Activated CD8-positive, alpha-beta memory T cell treated with anti-CD3 and anti-CD28 coated beads for 1 hour (primary cell): ENCODE measurements at places on chromosomes 3 and 15.

- no peak for DNase-seq
Measured at GRCh38 chr3:107704477-107704876, 181.7 kb downstream of the BBX start.

DNA sequence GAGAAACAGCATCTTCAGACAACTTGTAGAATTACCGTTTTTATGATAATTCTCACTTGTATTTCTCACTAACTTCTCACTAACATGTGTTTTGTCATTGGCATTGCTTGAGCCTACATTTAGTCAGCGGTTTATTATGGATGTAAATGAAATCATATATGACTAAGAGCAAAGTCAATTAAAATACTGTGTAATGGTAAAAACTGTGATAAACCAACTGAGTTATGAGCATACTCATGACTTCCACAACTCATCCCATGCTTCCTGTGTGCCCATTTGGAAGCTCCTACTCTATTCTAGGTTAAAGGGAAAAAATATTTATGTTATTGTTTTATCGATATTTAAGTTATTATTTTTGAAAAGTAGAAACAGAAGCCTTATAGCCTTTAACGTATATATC, 12.8 kb downstream of the PXK start:
- no peak for DNase-seq

DNA sequence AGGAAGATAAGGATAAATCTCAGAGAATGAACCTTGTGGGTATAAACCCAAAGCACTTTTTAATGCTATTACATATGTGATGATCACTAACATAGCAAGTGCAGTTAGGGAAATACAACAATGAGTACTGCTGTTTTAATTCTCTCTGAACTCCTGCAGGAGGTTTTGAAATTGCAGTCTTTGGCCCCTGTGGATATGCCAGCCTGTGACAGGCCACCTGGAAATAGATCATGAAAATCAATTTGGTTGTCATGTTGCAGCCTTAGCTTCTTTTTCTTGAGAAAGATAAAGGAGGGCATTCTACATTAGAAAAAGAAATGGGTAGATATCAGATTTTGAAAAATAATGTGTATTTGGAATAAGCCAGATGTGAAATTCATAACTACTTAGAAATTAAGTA, 103.6 kb downstream of the RSRC1 start:
- no peak for DNase-seq

GRCh38 chr3:11580645-11581044, 63.1 kb downstream of the VGLL4 start:
- DNase-seq = no peak

DNA sequence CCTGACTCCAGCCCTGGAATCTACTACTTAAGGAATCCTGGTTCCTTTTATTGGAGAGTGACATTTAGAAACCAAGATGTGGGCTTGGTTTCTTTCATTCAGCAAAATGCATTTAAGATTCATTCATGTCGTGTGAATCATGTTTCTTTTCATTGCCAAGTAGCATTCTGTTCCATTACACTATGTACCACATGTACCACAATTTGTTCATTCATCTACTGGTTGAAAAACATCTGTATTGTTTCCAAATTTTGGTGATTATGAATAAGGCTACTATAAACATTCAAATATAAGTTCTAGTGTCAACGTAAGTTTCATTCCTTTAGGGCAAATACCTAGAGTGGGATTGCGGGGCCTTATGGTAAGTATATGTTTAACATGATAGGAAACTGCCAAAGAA, 264.2 kb downstream of the VPS13C start:
- no peak for DNase-seq

DNA sequence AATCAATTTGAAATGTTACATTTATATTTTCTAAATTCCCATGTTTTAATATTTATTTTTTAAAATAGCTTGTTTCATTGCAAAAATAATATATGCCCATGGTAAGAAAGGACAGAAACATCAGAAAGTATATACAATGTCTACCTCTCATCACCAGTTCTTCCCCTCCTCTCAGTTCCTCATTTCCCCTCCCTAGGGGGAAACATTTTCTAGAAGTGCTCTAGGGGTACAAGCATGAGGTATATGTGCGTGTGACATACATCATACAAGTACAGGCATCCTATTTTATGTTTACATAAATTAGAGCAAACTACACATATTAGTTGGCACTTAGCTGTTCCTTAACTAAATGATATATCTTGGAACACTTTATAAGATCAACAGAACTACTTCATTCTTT, 189.3 kb upstream of the VEPH1 start:
- no peak for DNase-seq

- no peak for DNase-seq
Measured at GRCh38 chr3:152865668-152866245, 30.8 kb downstream of the P2RY1 start.

GRCh38 chr3:132196113-132196512, 121.1 kb upstream of the ACP3 start:
- DNase-seq = no peak

DNA sequence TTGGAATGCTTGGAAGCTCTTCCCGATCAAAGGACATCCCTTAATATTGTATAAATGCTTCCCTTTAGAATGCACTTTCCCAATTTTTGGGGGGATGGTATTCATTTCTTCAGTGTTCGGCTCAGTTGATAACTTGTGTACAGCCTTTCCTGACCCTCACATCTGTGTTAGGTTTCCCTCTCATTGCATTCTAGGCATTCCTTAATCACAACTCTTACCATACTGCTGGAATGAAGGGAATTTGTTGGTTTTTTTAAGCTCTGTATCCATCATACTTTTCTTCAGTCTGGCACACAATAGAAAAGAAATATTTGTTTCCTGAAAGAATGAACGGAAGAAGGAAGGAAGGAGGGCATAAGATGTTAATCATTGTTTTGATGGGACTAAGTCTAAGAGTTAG, 119.5 kb downstream of the CHST2 start:
- DNase-seq = no peak

- no peak for DNase-seq
Measured at GRCh38 chr3:89946884-89947283, 839.5 kb downstream of the EPHA3 start.

DNA sequence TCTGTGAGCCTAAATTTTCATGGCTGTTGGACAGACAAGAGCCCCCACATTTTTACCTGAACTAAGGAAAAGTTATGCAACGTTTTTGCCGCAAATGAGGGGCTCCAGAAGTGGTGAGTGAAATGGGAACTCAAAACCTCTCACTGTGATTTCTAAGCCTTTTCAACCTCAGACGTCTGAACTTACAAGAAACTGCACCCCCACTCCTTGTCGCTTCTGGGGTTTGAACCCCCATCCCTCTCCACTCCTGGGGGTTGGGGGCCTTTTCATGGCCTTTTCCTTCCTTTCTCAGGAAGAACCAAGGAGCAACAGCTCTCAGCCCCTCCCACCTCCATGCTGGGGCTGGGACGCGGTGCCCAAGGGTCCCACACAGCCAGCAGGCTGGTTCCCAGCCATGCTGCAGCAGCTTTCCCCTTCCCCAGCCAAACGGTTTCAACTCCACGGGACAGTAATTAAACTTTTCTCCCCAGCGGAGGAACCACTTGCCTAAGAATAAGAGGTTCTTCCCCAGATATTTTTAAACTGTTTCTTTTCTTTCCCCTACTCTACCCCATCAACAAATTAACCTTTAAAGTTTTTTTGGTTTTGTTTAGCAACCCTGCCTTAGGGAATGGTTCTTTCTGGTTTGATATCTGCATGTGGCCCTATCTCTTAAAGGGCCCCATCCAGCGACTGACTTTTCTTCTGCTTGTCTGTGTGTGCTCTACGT, 387.6 kb upstream of the CBLB start:
- DNase-seq = no peak

- DNase-seq = no peak
Measured at GRCh38 chr3:107660306-107660976, 137.7 kb downstream of the BBX start.

GRCh38 chr3:117799387-117799735, 1089.8 kb downstream of the TUSC7 start:
- DNase-seq = no peak

DNA sequence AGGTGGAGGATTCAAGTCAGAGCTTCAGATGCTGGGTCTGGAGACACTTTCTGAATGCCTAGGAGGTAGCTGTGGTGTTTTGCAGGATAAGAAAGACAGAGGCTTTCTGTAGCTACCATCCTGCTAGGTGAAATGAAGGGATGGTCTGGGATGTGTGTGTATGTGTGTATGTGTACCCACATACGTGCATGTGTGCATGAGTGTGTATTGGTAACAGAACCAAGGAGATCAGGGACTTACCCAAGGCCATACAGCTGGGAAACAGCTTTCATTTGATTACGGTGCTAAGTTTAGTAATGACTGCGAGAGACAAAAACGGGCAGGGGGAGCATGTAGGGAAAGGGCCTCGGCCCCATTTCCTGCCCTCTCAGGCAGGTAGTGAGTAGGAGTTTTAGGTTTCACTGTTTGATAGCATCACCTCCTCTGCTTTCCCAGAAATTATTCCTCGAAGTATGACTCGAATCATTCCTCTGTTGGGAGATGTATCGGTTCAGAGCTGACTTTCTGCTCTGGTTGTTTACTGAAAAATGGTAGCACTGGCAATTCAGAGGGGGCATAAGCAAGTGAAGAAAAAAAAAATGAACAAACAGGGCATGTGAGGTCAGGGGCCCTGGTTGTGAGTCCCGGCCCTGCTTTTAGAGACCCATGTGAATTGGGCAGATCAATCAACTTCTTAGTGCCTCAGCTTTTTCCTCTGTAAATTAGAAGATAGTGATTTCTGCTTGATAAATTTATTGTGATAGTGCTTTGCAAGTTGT, 130.7 kb downstream of the LPP start:
- DNase-seq = no peak

DNA sequence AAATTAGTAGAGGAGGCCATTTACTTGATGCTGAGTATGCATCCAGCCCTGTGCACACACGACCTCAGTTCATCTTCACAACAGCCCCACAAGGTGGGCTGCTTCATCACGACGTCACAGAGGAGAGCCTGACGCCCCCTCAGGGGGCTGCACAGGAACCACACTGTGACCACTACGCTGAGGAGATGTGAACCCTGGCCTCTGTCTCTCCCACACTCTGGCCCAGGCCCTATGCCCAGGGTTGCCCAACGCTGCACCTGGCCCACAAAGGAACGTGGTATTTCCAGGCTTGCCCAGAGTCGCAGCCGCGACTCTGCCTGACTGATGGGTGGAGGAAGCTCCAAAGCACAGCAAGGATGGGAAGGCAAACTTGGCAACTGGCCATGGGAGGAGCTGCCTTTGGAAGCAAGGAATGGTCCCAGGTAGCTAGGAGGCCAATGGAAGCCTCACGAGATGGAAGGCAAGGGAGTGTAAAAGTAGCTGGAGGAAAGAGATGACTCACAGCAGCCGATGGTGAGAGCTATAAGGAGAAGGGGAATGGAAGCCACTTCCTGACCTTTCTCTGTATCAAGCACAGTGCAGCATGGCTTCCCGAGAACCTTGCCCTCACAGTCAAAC, 226.0 kb downstream of the KLF13 start:
- DNase-seq = no peak

- no peak for DNase-seq
Measured at GRCh38 chr3:82132210-82133069, 371.0 kb upstream of the GBE1 start.
